ENCODE measurements at places on chromosomes 3 and 15.
A peak's percentile ranks its signal among the peaks of the same experiment; 100 is the strongest.

DNA sequence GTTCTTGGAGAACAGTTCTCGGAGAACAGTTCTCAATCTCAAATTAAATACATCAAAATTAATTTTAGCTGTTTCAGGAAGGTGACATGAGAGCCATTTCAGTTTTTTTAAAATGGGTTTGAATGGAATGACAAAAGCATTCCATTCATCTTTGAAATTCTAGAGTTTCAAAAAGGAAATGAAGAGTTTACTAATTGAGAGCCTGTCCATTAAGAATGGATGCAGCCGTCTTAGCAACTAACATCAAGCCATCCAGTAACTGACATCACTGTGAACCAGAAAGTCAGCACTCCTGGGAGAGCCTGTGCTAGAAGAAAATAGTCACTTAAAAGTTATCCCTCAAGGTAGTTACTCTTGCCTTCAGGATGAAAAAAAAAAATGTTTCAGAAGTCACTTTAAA is 47.0 kb upstream of the FSTL1 start:
- DNase-seq, result peak; percentile 40

DNA sequence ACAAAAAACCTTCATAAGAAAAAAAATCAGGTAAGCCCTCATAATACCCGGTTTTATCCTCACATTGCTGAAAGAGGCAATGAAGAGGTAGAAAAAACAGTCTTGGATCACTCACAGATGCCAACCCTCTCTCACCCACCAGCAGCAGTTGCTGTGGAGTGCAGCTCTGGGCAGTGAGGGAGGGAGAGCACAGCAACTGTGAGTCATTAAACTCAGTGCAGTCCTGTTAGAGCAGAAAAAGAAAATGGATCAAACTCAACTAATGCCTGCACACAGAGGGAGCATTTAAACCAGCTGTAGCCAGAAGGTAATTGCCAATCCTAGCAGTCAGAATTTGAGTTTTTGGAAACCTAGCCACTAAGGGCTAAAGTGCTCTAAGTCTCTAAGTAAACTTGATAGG is 1050.6 kb upstream of the ALCAM start:
- DNase-seq, result peak; percentile 45

- no peak for DNase-seq
These were observed 87.8 kb downstream of the PDZRN3 start for GRCh38 chr3:73536952-73537351.

DNA sequence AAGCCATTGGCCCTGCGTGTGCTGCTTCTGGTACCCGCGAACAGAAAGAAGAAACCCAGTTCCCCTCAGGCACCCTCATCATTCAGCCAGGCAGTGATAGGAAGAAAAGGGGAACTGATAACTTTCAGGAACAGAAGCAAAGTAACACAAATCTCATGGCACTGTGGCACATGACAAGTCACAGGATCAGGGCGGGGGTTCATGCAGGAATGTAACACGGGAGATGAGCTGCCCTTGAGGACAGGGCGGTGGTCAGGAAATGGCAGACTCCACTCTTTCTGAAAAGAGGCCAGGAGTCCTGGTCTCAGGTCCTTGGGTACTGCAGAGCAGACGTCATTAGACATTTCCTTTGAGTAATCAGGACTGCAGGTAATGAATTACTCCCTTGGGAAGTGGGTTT is 95.5 kb downstream of the CCNL1 start:
- DNase-seq, result no peak

DNA sequence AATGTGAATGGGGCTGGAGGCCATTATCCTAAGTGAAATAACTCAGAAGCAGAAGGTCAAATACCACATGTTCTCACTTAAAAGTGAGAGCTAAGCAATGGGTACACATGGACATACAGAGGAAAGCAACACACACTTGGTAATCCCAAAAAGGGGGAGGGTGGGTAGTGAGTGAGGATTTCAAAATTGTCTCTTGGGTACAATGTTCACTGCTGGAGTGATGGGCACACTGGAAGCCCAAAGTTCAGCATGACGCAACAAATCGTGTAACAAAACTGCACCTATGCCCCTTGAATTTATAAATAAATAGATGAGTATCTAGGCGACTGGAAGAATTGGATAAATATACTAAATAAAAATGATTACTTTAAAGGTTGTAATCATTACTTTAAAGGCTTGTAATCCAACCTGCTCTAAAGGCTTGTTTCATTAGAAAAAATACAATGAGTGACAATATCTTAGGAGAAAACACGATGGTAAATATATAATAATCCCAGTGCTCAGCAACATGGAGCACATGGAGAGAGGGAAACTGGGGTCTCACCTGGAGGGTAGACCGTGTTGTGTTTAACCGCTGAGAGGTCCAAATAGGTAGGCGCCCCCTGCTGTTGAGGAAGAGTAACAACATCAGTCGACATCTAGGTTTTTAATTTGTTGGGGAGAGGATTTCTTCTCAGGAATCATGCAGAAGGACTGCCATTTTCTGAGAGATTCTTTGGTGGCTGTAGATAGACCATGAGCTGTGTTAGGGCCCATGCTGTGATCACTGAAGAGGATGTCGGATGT is 78.5 kb upstream of the ROBO1 start:
- peak; percentile 16 for DNase-seq

- no peak for DNase-seq
These were observed 25.2 kb downstream of the MAPKBP1 start for GRCh38 chr15:41799488-41799805.
